Activated CD8-positive, alpha-beta memory T cell treated with anti-CD3 and anti-CD28 coated beads for 36 hours (primary cell): ENCODE measurements at places on chromosomes 7 and 10. TPM values are rescaled to one million over a fixed set of nuclear protein-coding genes. Genes with fewer than 3 reads are reported as not detected.

C10orf67 gene
- not detected for total RNA-seq

MMD2 gene
- not detected for total RNA-seq

WIPF3 gene
- not detected for total RNA-seq

MPLKIP gene
- 38.5 TPM for total RNA-seq

LLCFC1 gene
- total RNA-seq: not detected

C10orf53 gene
- total RNA-seq: not detected

MPP7 gene
- 5.8 TPM for total RNA-seq

MAGI2 gene
- total RNA-seq: 0.30 TPM

IFT22 gene
- 10.5 TPM for total RNA-seq

SPDYE5 gene
- not detected for total RNA-seq

PWWP2B gene
- total RNA-seq: 3.5 TPM

TUBAL3 gene
- not detected for total RNA-seq

ZNF736 gene
- 22.6 TPM for total RNA-seq

STRIP2 gene
- total RNA-seq: 28.9 TPM

RABGEF1 gene
- total RNA-seq: 24.4 TPM

NEBL gene
- 0.51 TPM for total RNA-seq

VIM gene
- 860 TPM for total RNA-seq

DNAH11 gene
- total RNA-seq: not detected

TEX36 gene
- total RNA-seq: not detected

TACR2 gene
- total RNA-seq: not detected

HOXA5 gene
- not detected for total RNA-seq

RGR gene
- total RNA-seq: not detected

TYW1B gene
- total RNA-seq: 4.8 TPM

STEAP4 gene
- not detected for total RNA-seq

CCDC136 gene
- total RNA-seq: 10.0 TPM

GCK gene
- total RNA-seq: 1.4 TPM

HTR5A gene
- not detected for total RNA-seq

SLC26A5 gene
- not detected for total RNA-seq

OR9A2 gene
- total RNA-seq: not detected

MOGAT3 gene
- not detected for total RNA-seq

FZD8 gene
- total RNA-seq: 0.78 TPM

SRRM3 gene
- not detected for total RNA-seq

SYT15 gene
- 0.42 TPM for total RNA-seq

MYO3A gene
- not detected for total RNA-seq

HOXA4 gene
- 0.19 TPM for total RNA-seq

CRHR2 gene
- not detected for total RNA-seq

CPA2 gene
- not detected for total RNA-seq

SSC4D gene
- 0.63 TPM for total RNA-seq

FFAR4 gene
- total RNA-seq: not detected

ZPBP gene
- total RNA-seq: 0.42 TPM

TUBGCP2 gene
- 59.3 TPM for total RNA-seq

CTAGE6 gene
- 0.36 TPM for total RNA-seq

CCL24 gene
- total RNA-seq: not detected

CAMK2B gene
- 0.17 TPM for total RNA-seq

AUTS2 gene
- total RNA-seq: 3.5 TPM

AKR1C8 gene
- total RNA-seq: not detected

OR2A5 gene
- total RNA-seq: not detected

ARHGAP22 gene
- not detected for total RNA-seq

VPS26A gene
- 41.5 TPM for total RNA-seq

SFTPD gene
- not detected for total RNA-seq

C7orf57 gene
- total RNA-seq: 2.1 TPM

ACSM6 gene
- total RNA-seq: not detected

TRUB1 gene
- 19.8 TPM for total RNA-seq

MYO1G gene
- total RNA-seq: 316 TPM

CCL26 gene
- total RNA-seq: not detected

MYL10 gene
- not detected for total RNA-seq

CAMK1D gene
- total RNA-seq: 11.4 TPM

SFRP4 gene
- total RNA-seq: not detected

PKD2L1 gene
- total RNA-seq: not detected
